A549 treated with ZK216348 at 1 μM for 4 hours (cell line): ENCODE measurements at places on chromosomes 5 and 9. TPM values are rescaled to one million over a fixed set of nuclear protein-coding genes. Genes with fewer than 3 reads are reported as not detected.

ARID3C gene
- total RNA-seq, result 0.13 to 0.23 TPM (median 0.19 TPM) in 3 of 5 replicates, not detected in the others

IFNA14 gene
- not detected in 5 replicates for total RNA-seq

TAF11L10 gene
- total RNA-seq, result not detected in 5 replicates

IFNB1 gene
- not detected in 5 replicates for total RNA-seq

PCDHB9 gene
- not detected in 5 replicates for total RNA-seq

BAG1 gene
- total RNA-seq, result 141 to 154 TPM (median 150 TPM) in 5 replicates

CTXN3 gene
- not detected in 5 replicates for total RNA-seq

IL3 gene
- not detected in 5 replicates for total RNA-seq

FBXW2 gene
- 38.7 to 41.1 TPM (median 40.2 TPM) in 5 replicates for total RNA-seq

GRXCR2 gene
- total RNA-seq, result not detected in 5 replicates

SPACA9 gene
- total RNA-seq, result 4.0 to 6.2 TPM (median 4.3 TPM) in 5 replicates

MEF2C gene
- total RNA-seq, result 0.04 TPM in 1 of 5 replicates, not detected in the others

HAND1 gene
- 0.15 to 0.37 TPM (median 0.28 TPM) in 4 of 5 replicates, not detected in the other for total RNA-seq

UNC5A gene
- 0.09 to 0.47 TPM (median 0.41 TPM) in 5 replicates for total RNA-seq

MACIR gene
- 14.2 to 20.1 TPM (median 19.8 TPM) in 5 replicates for total RNA-seq

MYMK gene
- not detected in 5 replicates for total RNA-seq

ZNF483 gene
- 0.41 to 1.2 TPM (median 0.93 TPM) in 5 replicates for total RNA-seq

FBXL7 gene
- total RNA-seq, result 1.0 to 1.6 TPM (median 1.5 TPM) in 5 replicates

GKAP1 gene
- 4.0 to 7.5 TPM (median 5.8 TPM) in 5 replicates for total RNA-seq

RORB gene
- not detected in 5 replicates for total RNA-seq

CDH10 gene
- 0.07 to 0.40 TPM (median 0.24 TPM) in 5 replicates for total RNA-seq

GADD45G gene
- total RNA-seq, result 0.31 to 0.53 TPM (median 0.37 TPM) in 4 of 5 replicates, not detected in the other

SAXO1 gene
- not detected in 5 replicates for total RNA-seq

WDR38 gene
- 0.13 to 0.19 TPM (median 0.19 TPM) in 3 of 5 replicates, not detected in the others for total RNA-seq

HTR4 gene
- total RNA-seq, result not detected in 5 replicates

MAMDC2 gene
- 0.18 to 0.43 TPM (median 0.21 TPM) in 5 replicates for total RNA-seq

ZFP37 gene
- 1.4 to 2.1 TPM (median 1.5 TPM) in 5 replicates for total RNA-seq

RUFY1 gene
- total RNA-seq, result 28.6 to 34.3 TPM (median 31.0 TPM) in 5 replicates

KIF24 gene
- total RNA-seq, result 2.9 to 4.5 TPM (median 3.6 TPM) in 5 replicates

GPR21 gene
- total RNA-seq, result not detected in 5 replicates

RECK gene
- total RNA-seq, result 3.7 to 6.9 TPM (median 6.4 TPM) in 5 replicates

IFNW1 gene
- not detected in 5 replicates for total RNA-seq

FGF18 gene
- total RNA-seq, result 0.75 to 1.2 TPM (median 0.80 TPM) in 5 replicates

SHISAL2B gene
- 0.20 TPM in 1 of 5 replicates, not detected in the others for total RNA-seq

ADGRV1 gene
- total RNA-seq, result 0.57 to 0.91 TPM (median 0.78 TPM) in 5 replicates

FGF10 gene
- not detected in 5 replicates for total RNA-seq

CER1 gene
- not detected in 5 replicates for total RNA-seq

PPIP5K2 gene
- total RNA-seq, result 15.3 to 26.4 TPM (median 22.3 TPM) in 5 replicates

OSTF1 gene
- 14.7 to 21.8 TPM (median 15.6 TPM) in 5 replicates for total RNA-seq

C9orf85 gene
- 11.2 to 20.0 TPM (median 14.7 TPM) in 5 replicates for total RNA-seq

NPDC1 gene
- 26.4 to 93.7 TPM (median 81.5 TPM) in 5 replicates for total RNA-seq

SLC36A2 gene
- not detected in 5 replicates for total RNA-seq

TLR4 gene
- total RNA-seq, result 0.05 to 0.16 TPM (median 0.13 TPM) in 5 replicates

OMD gene
- total RNA-seq, result not detected in 5 replicates

C9orf50 gene
- total RNA-seq, result not detected in 5 replicates

BARHL1 gene
- total RNA-seq, result not detected in 5 replicates

TXNDC8 gene
- not detected in 5 replicates for total RNA-seq

RPP25L gene
- 28.5 to 47.8 TPM (median 42.7 TPM) in 5 replicates for total RNA-seq

IFNA21 gene
- total RNA-seq, result not detected in 5 replicates

LAMC3 gene
- 1.2 to 2.8 TPM (median 2.0 TPM) in 5 replicates for total RNA-seq

CATSPER3 gene
- total RNA-seq, result 0.20 to 0.57 TPM (median 0.40 TPM) in 5 replicates

RRAGA gene
- total RNA-seq, result 103 to 138 TPM (median 128 TPM) in 5 replicates

PIP5K1B gene
- total RNA-seq, result 0.08 TPM in 1 of 5 replicates, not detected in the others
